Activated T-cell treated with anti-CD3 and anti-CD28 coated beads for 4 hours (primary cell): ENCODE measurements at places on chromosomes 5 and 9.
A peak's percentile ranks its signal among the peaks of the same experiment; 100 is the strongest.

- DNase-seq = no peak
Observed at GRCh38 chr9:123120131-123120530, 86.7 kb downstream of the GPR21 start.

DNA sequence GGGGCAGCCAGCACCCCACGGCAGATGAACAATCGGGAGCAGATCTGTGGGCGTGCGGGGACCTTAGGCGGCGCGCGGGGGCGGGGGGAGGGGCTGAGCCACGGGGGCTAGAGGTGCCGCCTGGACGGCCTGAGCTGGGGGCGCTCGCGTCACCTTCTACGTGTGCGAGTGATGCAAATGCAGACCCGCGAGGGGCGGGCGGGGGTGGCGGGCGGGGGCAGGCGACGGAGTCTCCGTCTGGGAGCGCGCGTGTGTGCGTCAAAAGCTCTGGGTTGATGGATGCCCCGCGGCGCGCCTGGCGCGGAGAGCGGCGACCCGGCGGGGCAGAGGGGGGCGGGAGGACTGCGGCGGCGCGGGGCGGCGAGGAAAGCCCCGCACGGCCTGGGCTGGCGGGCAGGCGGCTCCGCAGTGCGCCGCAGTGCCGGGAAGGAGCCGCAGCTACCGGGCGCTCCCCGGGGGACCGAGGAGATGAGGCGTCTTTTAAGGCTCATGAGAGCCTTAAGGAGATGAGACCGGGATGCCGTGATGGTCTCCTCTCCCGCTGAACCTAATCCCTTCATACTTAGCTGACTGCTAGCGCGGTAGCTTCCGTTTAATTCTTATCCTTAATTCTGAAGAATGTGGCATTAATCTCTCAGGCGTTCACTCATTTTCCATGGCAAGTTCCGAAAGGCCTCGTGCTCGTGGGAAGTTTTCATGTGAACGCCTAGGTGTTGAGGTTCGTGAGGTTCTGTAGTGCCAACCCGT lies 1.5 kb downstream of the SV2C start:
- DNase-seq = peak; percentile 9

DNA sequence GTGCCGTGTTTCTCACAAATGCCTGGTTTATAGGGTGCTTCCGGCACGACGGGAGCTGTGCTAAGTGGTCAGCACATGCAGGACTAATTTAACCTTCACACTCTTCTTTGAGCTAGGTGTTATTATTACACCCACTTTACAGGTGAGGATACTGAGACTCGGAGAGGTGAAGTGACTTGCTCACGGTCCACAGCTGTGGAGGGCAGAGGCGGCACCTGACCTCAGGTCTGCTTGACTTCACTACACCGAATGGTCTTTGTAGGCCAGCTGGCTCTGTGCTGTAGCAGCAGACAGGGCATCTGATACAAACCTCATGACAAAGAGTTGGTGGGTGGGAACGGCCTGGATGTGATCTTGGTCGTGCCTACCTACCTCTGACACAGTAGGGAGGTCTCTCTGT lies 102.0 kb upstream of the BOD1 start:
- DNase-seq = no peak

- DNase-seq = no peak
Observed at GRCh38 chr5:10744681-10745080, 16.4 kb downstream of the DAP start.

DNA sequence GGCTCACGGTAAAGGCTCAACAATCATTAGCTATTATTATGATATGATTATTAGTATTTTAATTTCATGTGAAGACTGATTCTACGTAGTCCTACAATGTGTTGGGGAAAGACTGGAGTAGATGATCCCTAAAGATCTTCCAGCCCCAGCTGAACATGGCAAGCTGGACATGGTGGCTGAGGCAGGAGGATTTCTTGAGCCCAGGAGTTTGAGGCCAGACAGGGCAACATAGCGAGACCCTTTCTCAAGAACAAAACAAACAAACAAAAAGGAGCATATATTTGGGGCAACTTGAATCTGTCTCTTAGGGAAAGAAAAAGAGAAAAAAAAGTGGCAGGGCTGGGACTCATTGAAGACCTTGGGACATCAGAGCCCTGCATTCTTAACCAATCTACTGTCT lies 16.2 kb upstream of the FAT2 start:
- no peak for DNase-seq

GRCh38 chr5:172502969-172503368 lies 48.6 kb upstream of the SH3PXD2B start:
- DNase-seq = no peak

- DNase-seq = no peak
Observed at GRCh38 chr5:5581080-5581479, 158.6 kb downstream of the ICE1 start.

DNA sequence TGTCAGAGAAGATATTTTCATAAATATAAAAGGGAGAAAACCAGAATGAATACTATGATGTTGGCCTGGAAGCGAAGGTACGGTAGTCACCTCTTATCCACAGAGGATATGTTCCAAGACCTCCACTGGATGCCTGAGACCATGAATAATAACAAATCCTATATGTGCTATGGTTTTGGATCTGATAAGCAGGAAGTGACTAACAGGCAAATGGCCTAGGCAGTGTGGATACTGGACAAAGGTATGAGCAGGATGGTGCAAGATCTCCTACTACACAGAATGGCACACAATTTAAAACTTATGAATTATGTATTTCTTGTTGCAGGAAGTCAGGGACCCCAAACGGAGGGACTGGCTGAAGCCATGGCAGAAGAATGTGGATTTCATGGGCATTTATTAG lies 48.2 kb downstream of the ADAMTS12 start:
- DNase-seq = no peak

- DNase-seq = no peak
Observed at GRCh38 chr5:67652201-67652600, 455.6 kb upstream of the CD180 start.

- no peak for DNase-seq
Observed at GRCh38 chr9:38371495-38371894, 21.0 kb upstream of the ALDH1B1 start.

DNA sequence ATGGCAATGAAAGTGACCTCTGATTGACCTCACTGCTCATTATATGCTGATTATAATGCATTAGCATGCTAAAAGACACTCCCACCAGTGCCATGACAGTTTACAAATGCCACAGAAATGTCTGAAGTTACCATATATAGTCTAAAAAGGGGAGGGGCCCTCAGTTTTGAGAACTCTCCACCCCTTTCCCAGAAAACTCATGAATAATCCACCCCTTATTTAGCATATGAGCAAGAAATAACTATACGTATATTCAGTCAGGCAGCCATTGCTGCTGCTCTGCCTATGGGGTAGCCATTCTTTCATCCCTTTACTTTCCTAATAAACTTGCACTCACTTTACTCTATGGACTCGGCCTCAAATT lies 163.1 kb downstream of the ESM1 start:
- no peak for DNase-seq

GRCh38 chr9:35489313-35490154 lies at the start of gene RUSC2:
Gene RUSC2 (plus strand): TSS chr9:35490111. CDS start chr9:35546522, 56,411 bp downstream.
- no peak for DNase-seq

GRCh38 chr5:141855265-141856036 lies 22.8 kb downstream of the PCDH1 start:
- no peak for DNase-seq

DNA sequence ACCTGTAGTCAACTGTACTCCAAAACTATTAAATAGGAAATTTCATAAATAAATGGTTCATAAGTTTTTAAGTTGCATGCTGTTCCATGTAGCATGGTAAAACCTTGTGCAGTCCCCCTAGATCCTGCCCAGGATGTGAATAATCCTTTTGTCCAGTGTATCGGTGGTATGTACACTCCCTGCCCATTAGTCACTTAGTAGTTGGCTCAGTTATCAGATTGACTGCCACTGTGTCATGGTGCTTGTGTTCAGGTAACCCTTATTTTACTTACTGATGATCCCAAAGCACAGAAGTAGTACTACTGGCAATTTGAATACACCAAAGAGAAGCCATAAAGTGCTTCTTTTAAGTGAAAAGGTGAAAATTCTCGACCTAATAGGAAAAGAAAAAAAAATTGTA lies 134.2 kb downstream of the RNF180 start:
- DNase-seq = no peak

GRCh38 chr9:95053611-95054570 lies 263.6 kb downstream of the FANCC start:
- no peak for DNase-seq

- DNase-seq = no peak
Observed at GRCh38 chr9:121354141-121354540, 15.9 kb downstream of the STOM start.

GRCh38 chr5:107979900-107980299 lies 309.2 kb upstream of the EFNA5 start:
- no peak for DNase-seq

DNA sequence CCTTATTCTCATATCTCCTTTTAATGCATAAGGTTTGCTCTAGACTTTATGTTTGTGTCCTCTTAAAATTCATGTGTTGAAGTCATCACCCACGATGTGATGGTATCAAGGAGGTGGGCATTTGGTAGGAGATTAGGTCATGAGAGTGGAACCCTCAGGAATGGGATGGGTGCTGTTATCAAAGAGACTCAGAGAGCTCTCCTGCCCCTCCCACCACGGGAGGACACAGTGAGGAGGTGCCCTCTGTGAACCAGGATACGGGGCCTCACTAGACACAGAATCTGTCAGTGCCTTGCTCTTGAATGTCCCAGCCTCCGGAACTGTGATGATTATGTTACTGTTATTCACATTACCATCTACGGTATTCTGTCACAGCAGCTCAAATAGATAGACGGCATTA lies 359.0 kb downstream of the IRX1 start:
- no peak for DNase-seq

GRCh38 chr5:175614223-175614815 lies 43.6 kb upstream of the HRH2 start:
- DNase-seq = no peak

DNA sequence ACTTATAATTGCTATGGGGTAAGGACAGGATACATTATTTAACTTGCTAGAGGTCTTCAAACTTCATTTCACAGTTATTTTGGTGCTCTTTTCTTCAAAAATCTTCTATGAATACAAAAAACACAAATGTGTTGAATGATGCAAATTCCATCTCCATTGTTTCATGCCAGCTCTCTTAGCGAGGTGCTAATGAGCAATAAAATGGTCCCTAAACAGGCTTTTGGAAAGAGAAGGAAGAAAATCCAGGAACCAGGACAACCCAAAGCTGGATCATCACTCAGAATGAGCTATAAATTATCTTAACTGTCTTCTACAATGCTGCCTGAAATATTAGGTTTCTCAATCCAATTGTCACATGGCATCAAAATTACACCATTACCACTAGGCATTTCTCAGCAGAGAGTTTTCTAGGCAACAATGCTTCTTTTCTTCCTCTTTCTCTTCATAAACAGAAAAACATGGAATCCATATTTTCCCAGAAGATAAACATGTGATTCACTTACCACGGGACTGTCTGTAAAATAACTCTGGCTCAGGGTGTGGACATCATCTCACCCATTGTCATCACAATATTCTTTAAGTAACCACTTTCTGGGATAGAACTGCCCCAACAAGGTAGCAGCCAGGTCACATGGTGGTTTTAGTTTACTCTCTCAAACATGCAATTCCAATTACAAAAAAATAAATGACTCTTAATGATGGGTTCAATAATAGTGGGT lies 249.4 kb downstream of the NPR3 start:
- DNase-seq = no peak

DNA sequence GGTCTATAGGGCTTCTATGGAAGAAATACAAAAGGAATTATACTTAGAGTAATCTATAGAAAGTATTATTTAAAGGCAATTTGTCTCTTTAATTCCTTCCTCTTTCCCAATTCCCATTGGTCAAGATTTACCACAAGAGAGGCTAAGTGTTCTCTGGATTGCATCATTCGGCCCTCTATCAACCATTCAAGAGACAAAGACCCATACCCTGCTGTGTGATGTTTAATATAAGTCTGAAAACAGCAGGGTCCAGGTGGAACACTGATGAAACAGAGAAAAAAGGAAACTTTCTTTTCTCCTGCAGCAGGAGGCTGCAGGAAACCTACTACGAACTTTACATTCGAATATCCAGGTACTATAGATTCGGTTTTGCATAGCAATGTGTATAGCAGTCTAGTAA lies 323.4 kb downstream of the CHSY3 start:
- DNase-seq = no peak

DNA sequence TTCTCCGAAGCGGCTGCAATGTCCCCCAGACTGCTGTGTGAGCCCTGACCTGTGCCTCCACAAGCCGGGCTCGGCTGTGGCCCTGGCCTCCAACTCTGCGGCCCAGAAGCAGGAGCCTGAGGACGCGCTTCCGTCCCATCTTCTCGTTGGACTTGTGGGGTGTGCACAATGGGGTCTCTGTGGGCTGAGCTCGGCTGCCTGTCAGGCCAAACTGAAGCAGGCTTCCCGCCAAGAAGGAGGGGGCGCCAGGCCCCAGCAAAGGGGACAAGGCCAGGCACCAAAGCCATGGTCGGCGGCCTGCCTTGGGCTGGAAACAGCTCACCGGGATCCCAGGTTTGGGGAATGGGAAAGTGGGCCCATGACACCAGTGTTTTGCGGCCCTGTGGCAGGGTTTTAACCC lies 4.1 kb downstream of the NOTCH1 start:
- no peak for DNase-seq

- no peak for DNase-seq
Observed at GRCh38 chr5:36378551-36378950, 76.8 kb upstream of the RANBP3L start.

- no peak for DNase-seq
Observed at GRCh38 chr5:174155706-174156105, 110.2 kb downstream of the NSG2 start.

DNA sequence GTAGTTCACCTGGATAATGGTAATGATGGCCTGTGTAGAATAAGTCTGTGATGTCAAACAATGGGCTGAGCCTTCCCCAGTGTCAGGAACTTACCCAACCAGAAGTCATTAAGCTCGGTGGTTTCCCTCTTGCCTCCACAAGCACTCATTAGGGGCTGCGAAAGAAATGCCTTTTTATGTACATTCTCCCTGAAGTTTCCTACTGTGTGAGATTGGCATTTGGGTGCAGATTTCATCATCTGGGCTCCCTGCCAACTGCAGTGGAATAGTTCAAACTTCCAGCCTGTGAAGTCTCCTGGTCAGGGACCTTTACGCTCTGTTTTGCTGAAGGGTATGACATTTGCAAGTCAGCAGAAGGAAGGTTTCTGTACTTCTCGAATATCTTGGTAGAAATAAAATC lies 41.6 kb upstream of the TMEM215 start:
- DNase-seq = no peak

- DNase-seq = no peak
Observed at GRCh38 chr9:78101247-78101646, 69.6 kb upstream of the GNAQ start.

DNA sequence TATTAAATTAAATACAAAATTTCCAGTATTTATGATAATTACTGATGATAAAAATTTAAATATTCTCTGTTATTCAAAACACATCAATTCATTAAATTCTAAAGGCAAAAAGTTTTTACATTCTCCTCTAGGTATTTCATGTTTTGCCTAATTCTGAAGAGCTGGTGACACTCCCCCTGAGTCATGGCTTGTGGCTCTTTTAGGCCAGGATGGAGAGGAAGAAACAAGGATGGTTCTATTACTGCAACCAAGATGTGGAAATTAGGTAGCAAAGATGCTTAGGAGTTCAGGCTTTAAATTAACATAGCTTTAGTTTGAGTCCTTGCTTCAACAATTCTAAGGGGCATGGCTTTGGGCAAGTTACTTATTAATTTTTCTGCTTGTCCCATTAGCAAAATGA lies 1295.8 kb downstream of the EFNA5 start:
- no peak for DNase-seq

GRCh38 chr5:178381921-178382695 lies 149.5 kb upstream of the PHYKPL start:
- DNase-seq = no peak
